ENCODE measurements at places on chromosomes 3 and 15.

DNA sequence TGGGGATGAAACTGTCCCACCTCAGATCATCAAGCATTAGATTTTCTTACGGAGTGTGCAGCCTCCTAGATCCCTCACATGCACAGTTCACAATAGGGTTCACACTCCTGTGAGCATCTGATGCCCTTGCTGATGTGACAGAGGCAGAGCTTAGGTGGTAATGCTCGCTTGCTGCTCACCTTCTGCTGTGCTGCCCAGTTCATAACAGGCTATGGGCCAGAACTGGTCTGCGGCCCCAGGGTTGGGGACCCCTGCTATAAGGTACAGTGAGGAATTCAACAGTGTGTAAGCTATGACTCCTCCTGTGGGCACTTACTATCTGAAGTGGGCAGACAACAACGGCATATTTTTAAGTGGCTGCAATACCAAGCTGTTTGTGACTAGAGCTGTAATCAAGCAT lies 187.9 kb upstream of the BHLHE40 start:
- no peak for DNase-seq

DNA sequence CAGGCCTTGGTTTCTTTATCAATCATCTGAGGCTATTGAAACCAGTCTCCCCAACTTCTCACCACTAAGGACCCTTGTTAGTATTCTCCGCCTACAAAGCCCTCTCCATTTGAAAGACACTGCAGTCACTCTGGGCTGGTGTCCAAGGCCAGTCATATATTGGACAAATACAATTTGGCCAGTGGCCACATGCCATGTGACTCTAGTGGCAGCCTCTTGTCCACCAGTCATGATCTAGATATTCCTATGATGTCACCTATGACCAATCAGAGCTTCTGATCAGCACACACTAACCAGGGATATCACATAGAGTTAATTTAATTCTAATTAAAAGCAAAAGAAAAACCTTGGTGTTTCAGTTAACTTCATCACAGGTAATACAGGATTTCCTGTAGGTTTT lies 68.2 kb downstream of the RAB11A start:
- DNase-seq: no peak

DNA sequence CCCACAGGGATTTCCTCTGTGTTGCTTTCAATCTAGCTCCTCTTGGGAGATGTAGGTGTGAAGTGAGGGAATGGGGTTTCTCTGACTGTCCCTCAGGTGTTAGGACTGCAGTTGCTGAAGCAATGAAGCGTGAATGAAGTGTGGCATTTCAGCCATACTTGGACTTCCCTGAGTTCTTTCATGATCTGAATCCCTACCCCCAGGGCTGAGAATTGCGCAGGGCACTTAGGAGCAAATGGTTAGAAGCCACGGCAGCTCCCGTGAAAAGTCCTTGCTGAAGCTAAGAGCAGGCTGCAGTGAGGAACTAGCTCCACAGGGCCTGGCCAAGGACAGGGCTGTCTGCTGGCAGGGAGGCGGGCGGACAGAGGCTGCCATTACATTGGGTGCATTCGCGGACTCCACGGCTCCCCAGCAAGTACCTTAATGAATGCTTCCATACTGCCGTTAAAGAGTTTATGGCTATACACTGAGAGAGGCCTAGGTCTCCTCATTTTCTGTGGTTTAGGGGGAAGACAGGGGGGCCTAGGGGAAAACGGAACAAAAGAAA lies 69.0 kb upstream of the RAD18 start:
- no peak for DNase-seq

- no peak for DNase-seq
Measured at GRCh38 chr3:16114930-16115329, 59.5 kb upstream of the GALNT15 start.
